SJCRH30 (cell line): ENCODE measurements at places on chromosomes 3 and 15. TPM values are rescaled to one million over a fixed set of nuclear protein-coding genes. Genes with fewer than 3 reads are reported as not detected.

ZNF502 gene
- total RNA-seq = 1.0 and 1.2 TPM in 2 replicates

FYTTD1 gene
- total RNA-seq = 61.4 and 67.4 TPM in 2 replicates

P2RY12 gene
- not detected in 2 replicates for total RNA-seq

B3GALNT1 gene
- not detected in 2 replicates for total RNA-seq

KCNAB1 gene
- total RNA-seq = not detected in 2 replicates

ZIC1 gene
- total RNA-seq = 44.4 and 55.7 TPM in 2 replicates

LRRC31 gene
- total RNA-seq = not detected in 2 replicates

CHDH gene
- total RNA-seq = 0.41 and 0.42 TPM in 2 replicates

NEK10 gene
- total RNA-seq = 1.1 and 1.7 TPM in 2 replicates

COMMD4 gene
- total RNA-seq = 59.2 and 59.9 TPM in 2 replicates
